NCI-H524 (cell line): ENCODE measurements at places on chromosomes 16 and 17.
A peak's percentile ranks its signal among the peaks of the same experiment; 100 is the strongest.

GRCh38 chr17:52106638-52107261 lies 51.8 kb downstream of the CA10 start:
- DNase-seq = peak; percentile 40

DNA sequence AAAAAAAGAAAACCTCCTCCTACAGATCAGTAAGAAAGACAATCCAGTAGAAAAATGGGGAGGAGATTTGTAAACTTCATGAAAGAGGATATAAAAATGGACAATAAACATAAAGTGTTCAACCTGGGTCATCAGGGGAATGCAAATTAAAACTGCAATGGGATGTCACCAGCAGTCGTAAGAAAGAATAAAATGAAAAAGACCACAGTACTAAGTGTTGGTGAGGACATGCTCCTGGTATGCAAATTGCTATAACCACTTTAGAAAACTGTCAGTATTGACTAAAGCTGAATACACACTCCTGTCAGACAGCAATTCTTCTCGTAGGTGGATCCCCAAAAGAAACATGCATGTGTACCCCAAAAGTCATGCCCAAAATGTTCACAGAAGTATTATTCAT lies 265.3 kb upstream of the CACNG5 start:
- DNase-seq = no peak

- DNase-seq = no peak
These were observed 69.4 kb upstream of the CREBBP start for GRCh38 chr16:3949946-3950342.

DNA sequence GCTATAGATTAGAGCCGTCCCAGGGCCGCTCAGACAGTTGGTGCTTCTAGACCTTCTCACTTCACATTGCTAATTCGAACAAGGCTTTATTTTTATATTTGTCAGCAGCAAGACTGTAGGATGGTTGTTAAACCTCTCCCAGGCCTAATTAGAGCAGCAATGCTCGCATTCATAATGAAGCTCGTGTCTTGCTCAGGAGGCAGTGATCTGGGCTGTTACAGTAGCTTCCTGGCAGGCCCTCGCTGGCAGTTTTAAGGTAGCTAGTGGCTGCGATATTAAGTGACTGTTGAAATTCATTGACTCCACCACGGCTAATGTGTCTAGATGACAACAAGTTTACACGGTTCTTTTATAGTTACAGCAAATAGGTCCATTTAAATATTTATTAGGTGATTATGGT lies 23.2 kb upstream of the ANKFN1 start:
- no peak for DNase-seq

- DNase-seq = no peak
These were observed 60.0 kb downstream of the HSD17B2 start for GRCh38 chr16:82094942-82095540.

DNA sequence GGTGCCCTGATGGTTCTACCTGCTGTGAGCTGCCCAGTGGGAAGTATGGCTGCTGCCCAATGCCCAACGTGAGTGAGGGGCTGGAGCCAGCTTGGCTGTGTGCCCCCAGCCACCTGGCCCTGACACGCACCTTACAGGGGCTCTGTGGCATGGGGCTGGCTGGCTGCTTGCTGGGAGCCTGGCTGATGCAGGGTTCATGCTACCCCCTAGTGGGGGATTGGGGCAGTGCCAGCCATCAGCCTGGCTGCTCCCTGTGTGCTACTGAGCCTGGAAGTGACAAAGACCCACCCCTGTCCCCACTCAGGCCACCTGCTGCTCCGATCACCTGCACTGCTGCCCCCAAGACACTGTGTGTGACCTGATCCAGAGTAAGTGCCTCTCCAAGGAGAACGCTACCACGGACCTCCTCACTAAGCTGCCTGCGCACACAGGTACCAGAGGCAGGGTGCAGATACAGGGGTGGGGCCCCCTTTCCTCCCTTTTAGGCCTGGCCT lies 5.7 kb downstream of the GRN start:
- DNase-seq = no peak

- no peak for DNase-seq
These were observed 4.5 kb upstream of the CMTM4 start for GRCh38 chr16:66701026-66701425.

GRCh38 chr17:28317966-28318758 lies 838 bp upstream of the TMEM97 start:
- no peak for DNase-seq

DNA sequence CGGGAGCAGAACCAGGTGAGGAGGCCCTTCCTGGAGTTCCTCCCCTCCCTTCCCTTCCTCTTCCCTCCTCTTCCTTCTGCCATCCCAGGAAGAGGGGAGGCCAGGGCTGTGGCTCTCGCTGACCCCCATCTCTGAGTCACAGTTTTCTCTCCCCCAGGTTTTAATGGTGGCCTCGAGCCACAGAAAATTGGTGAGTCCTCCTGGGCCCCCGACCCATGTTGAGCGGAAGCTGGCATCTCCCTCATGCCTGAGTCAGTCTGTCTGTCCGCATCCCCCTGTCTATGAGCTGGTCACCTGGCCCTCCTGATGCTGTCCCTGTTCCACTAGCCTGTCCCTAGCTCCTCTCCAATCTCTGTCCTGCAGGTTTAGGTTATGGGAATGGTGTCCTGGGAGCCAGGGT lies 12.8 kb upstream of the CLDN9 start:
- no peak for DNase-seq

GRCh38 chr17:61393550-61393903 lies 6.1 kb upstream of the TBX2 start:
- no peak for DNase-seq

DNA sequence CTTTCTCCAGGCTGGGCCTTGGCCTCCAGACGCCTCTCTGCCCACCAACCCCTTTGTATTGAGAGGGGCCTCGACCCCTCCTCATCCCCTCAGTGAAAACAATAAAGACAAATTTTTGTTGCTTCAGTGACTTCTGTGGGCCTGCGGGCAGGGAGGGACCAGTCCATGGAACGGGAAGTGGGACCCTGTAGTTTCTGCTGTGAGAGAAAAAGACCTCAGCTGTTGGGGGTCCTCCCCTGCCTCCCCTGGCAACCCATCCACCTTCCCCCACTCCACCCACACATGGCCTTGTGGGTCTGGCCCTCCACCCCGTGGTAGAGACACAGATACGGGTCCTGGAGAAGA lies 3.5 kb downstream of the PPY start:
- DNase-seq = no peak

DNA sequence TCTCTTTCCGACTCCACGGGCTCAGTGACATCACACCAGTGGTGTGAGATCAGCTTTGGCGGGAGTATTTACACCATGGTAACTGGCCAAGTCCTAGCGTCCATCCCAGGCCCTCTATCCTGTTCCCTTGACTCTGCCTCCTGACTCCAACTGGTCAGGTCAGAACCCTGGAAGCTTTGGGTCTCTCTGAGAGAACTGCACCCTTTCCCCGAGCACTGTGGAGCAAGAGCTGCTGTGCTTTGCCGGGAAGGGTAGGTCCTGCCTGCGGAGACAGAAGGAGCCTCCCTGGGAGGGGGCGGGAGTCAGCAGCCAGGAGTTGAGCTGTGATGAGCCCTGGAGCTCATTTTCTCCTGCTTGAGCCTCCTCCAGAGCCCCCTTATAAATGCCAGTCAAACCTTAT lies 212.1 kb upstream of the TNRC6C start:
- DNase-seq = peak; percentile 85

- DNase-seq = no peak
These were observed 70.8 kb downstream of the XPO6 start for GRCh38 chr16:28140788-28141618.

GRCh38 chr16:11270602-11271162 lies 1.6 kb upstream of the TNP2 start:
- no peak for DNase-seq

- DNase-seq = no peak
These were observed 46.5 kb downstream of the GAS7 start for GRCh38 chr17:10151667-10152496.

- DNase-seq = no peak
These were observed 39.3 kb upstream of the IRX6 start for GRCh38 chr16:55284718-55285099.

- no peak for DNase-seq
These were observed 5.8 kb downstream of the THOC6 start for GRCh38 chr16:3029491-3030221.

DNA sequence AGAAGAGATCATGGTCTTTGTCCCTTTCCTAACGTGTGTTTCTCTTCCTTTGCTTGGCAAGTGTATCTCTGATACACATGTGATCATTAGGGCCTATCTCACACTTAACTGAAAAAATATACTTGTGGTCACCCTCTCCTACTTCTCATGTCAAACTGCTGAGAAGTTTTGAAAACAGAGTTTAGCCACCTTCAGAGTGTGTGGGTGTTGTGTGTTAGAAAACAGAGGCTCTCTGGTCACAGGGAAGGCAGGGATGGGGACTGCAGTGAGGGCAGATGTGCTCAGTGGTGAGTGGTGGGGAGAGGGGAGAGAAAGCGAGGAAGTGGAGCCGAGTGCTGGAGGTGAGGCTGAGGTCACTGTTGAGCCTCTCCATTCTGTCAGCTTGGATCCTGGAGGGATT lies 29.4 kb downstream of the GRB7 start:
- DNase-seq = no peak

- DNase-seq = peak; percentile 60
These were observed 15.1 kb downstream of the TIMM22 start for GRCh38 chr17:1011760-1012735.

GRCh38 chr17:66791347-66791746 lies 43.6 kb upstream of the CACNG5 start:
- DNase-seq = no peak

- DNase-seq = no peak
These were observed 15.6 kb upstream of the YPEL2 start for GRCh38 chr17:59315866-59316265.

DNA sequence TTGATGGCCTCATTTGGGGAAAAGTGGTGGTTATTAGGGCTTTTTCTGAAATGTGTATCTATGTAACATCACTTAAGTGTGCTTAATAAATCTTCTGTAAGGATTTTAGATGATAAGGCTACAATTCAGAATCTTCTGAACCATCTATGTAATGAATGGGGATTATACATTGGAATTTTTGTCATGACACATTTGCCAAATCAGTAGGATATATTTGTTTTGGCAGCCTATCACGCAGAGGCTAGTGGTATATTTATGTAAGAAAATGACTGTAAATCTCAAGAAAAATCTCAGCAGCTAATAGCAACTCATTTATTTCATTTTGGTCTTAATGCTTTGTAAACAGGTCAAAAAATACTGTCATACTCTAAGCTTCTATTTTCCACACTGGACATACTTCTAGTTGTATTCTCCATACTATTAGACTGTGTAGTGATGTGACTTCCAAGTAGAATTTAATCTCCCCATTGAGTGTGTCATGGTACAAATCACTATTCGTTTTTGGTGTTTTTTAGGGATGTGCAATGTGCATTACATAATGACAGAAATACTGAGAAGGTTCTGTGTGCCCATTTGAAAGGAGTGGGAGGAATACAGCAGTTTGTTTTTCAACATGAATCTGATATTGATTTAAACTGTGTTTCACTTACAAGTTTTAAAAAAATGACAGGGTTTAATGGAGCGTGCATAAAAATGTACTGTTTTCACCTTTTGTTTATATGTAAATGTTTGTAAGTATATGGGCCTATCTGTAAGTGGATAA lies 29.2 kb downstream of the CLUH start:
- DNase-seq = no peak

DNA sequence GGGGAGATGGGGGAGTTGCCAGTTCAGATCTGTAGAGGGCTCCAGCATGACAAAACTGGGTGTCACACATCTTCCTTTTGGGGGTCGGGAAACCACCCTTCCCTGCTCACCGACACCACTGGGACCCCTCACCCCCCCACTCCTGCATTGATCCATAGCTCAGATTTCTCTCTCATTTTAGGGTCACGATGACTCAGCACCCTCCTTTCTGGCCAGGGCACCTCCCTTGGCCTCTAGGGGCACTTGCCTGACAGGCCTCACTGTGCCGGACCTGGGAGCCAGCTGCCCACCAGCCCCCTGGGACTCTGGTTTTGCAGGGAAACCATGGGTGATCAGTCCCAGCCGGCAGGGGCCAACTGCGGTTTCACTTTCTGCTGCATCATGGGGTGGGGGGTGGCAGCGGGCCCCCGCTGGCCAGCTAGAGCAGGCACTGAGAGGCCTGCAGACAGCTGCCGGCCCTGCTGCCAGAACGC lies 239.4 kb downstream of the MRTFB start:
- peak; percentile 48 for DNase-seq

DNA sequence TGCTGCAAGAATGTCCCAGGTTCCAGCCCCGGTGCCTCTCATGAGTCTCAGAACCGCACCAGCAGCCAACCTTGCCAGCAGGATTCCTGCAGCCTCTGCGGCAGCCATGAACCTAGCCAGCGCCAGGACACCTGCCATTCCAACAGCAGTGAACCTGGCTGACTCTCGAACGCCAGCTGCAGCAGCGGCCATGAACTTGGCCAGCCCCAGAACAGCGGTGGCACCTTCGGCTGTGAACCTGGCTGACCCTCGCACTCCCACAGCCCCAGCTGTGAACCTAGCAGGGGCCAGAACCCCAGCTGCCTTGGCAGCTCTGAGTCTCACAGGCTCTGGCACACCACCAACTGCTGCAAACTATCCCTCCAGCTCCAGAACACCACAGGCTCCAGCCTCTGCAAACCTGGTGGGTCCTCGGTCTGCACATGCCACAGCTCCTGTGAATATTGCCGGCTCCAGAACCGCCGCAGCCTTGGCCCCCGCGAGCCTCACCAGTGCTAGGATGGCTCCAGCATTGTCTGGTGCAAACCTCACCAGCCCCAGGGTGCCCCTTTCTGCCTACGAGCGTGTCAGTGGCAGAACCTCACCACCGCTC lies 9.8 kb downstream of the ELOB start:
- DNase-seq = no peak

DNA sequence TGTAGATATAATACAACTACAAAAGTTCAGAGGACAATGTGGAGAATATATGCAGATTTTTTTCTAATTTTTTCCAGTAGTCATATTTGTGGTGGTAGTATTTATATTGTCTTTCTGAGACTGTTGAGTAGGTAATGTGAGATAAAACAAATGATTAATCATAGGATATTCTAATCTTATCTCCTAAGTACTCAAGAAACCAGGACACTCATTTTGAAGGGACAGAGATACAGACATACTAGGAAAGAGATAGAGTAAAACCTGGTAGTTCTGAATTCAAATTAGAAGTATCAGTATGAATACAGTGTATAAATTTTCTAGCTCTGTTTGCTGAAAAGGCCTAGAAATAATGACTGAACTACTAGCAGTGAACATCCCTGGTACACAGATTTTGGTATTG lies 141.7 kb upstream of the ASIC2 start:
- DNase-seq = no peak

DNA sequence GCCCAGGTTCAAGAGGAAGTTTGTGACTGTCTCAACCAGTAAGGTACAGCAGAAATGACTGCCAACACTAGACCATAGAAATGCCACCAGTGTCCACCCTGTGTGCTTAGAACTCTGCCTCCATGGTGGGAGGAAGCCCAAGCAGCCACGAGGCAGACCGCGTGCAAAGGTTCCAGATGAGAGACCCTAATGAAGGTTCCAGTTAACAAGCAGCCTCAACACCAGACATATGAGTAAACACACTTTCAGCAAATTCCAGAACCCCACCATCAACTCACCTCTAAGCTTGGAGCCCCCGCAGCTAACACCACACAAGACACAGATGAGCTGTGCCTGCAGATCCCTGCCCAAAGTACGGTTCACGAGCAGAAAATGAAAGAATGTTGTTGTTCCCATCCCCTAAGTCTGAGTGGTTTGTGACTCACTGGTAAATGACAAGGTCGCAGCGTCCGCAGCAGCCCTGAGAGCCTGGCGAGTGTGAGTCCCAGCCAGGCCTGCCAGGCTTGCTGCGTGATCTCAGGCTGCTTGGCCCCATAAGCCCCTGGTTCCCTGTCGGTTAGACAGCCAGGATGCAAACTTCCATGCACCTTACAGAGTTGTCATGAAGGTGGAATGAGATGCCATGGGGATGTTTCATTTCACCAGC lies 193.7 kb downstream of the C16orf95 start:
- DNase-seq = no peak

GRCh38 chr17:77677211-77677610 lies 281.3 kb upstream of the TNRC6C start:
- DNase-seq = no peak
